ENCODE measurements at places on chromosomes 12 and 14.
A peak's percentile ranks its signal among the peaks of the same experiment; 100 is the strongest.

GRCh38 chr12:94062796-94063635 lies 85.4 kb upstream of the PLXNC1 start:
- no peak for DNase-seq

DNA sequence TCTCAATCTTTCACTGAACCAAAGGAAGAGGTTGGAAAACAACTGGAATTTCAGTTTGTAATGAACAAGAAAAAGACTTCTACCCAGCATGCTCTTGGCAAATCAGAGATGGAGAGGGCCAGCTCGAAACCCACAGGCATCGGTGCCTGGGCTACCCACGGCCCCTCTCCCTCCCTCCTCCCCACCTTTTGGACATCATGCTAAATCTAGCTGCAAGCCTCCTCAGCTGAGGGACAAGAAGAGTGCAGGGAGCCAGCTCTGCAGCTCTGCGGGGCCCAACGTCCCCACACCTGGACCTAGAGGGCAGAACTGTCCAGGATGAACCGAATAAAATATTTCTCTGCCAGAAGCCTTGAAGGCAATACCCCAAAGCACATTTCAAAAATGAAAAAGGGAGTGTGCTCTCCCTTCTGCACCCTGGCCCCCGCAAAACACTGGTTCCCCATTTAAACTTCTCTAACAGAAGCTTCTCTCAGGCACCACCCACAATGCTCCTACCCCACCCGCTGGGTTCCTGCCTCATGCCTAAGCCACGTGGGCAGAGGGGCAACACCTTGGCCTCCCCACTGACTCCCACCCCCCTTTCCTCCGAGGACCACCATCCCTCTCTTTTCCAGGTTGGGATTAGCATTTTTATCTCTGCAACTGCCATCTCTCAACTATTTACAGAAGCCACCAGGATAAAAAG lies 8.2 kb downstream of the CAMKK2 start:
- DNase-seq, result no peak

DNA sequence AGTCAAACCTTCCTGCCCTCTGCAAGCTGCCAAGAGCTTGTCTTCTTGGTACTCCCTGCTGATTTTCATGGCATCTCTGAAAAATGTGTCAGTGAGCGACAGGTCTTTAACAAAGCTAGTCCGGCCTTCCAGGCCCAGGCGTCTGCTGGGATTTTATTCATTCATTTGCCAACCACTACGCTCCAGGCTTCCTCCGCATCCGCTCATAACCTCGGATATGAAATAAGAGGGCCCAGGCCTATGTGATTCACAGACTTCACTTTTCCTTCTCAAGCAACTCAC lies 13.8 kb downstream of the TSPAN9 start:
- DNase-seq, result no peak

DNA sequence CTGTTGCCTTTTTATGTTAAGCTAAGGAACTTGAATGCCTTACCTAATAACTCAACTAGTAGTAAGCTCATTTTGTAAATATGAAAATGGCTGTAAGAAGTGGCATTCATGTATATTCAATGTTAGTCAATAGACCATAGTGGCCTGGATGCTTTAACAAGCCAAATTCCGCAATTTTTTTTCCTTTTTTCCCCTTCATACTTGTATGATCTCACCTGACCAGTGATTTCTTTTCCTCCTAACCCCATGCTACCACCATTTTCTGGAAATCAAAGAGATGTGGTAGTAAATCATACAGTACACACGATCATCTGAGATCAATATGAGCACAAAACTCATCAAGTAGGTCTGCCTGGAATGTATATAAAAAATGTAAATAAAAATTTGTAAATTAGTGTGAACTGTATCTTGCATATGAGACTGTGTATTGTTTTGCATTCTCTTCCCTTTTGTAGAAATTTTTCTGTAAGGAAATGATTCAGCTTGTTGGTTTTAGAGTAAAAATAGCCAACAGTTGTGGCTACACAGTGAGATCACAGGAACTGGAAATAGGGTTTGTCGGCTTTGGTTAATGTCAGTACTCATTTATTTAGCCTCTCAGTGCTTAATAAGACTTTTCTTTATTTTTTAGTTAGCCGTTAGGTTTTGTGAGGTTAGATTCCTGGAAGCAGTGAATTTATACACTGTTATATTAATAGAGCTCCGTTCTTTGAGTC lies 62.5 kb downstream of the ETNK1 start:
- peak; percentile 54 for DNase-seq

Measured in fibroblast of gingiva (primary cell).